Right cardiac atrium (tissue), 5 donors: ENCODE measurements at places on chromosomes 2 and 18. TPM values are rescaled to one million over a fixed set of nuclear protein-coding genes. Genes with fewer than 3 reads are reported as not detected.
A peak's percentile ranks its signal among the peaks of the same experiment; 100 is the strongest.

The PNKD gene
- 69.3 TPM for total RNA-seq

The TUBA3E gene
- total RNA-seq = 5.7 TPM

The SCN2A gene
- 0.19 TPM for total RNA-seq

The NEDD4L gene
- total RNA-seq = 74.0 TPM

The FAP gene
- total RNA-seq = 0.97 TPM

The GALNT13 gene
- total RNA-seq = 4.1 TPM

The MEP1B gene
- not detected for total RNA-seq

DNA sequence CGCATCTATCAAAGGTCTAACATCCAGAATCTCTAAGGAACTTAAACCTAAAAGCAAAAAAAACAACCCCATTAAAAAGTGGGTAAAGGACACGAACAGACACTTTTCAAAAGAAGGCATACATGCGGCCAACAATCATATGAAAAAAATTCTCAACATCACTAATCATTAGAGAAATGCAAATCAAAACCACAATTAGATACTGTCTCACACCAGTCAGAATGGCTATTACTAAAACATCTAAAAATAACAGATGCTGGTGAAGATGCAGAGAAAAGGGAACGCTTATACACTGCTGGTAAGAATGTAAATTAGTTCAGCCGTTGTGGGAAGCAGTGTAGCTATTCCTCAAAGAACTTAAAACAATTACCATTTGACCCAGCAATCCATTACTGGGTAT, 38.0 kb downstream of the PPP3R1 start:
- no peak for DNase-seq

DNA sequence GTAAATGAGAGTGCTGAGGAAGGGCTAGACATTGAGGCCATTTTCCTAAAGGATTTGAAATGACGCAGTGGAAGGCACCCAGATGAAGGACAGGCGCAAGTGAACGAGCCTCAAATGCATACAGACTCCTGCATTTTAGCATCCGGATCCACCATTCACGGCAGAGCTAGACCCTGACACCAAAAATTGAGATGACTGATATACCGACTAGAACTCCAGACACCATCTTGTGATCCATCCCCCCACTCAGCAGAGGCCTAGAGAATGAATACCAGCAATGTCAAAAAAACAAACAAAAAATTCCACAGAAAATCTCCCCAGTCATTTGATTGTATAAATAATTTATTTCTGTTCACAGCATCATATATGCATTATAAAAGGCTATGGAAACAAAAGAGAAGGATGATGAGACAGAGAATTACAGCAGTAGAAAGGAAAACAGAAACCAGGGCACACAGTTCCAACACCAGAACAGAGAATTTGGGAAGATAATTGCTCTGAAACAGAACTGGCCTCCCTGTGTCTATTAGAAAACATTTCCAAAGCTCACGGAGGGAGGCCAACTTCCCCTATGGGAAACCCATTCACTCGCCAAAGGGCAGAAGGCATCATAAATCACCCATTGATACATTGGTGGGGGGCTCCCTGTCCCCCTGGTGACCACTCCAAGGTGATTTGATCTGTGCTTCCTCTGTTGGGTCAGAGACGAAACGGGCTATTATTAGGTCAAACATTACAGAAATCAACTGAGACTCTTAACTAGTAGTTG, 4.0 kb downstream of the ARL4C start:
- no peak for DNase-seq

GRCh38 chr2:8517850-8518498, 163.9 kb upstream of the ID2 start:
- no peak for DNase-seq

GRCh38 chr18:75422341-75422910, 5.1 kb downstream of the SMIM21 start:
- no peak for DNase-seq

DNA sequence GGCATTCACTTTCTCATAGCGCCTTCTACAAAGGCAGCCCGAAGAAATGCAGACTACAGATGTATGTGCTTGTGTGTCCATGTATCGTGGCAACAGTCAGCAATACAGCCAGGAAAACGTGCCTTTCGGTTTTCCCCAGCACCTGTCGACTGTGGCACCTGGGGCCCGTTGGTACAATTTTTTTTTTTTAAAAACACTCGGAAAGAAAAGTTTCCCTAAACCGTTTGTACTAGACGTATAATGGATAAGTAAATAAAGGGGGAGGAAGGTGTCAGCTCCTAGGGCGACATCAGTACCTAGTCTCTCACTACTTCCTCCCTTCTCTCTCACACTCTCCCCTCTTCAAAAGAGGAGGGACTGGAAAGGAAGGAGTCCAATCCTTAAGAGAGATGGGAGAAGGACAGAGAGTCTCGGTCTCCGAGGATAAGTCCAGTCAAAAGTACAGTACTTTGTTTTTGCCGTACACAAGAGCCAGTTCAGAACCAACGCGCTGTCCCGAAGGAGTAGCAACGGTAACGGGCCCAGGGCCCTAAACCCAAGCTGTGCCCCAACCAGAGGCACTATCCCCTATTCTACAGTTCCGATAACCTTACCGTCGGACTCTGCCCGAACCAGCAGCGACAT, 759 bp downstream of the PPP4R3B start:
- no peak for DNase-seq

GRCh38 chr2:234879671-234880455, 72.0 kb upstream of the SH3BP4 start:
- DNase-seq = no peak

DNA sequence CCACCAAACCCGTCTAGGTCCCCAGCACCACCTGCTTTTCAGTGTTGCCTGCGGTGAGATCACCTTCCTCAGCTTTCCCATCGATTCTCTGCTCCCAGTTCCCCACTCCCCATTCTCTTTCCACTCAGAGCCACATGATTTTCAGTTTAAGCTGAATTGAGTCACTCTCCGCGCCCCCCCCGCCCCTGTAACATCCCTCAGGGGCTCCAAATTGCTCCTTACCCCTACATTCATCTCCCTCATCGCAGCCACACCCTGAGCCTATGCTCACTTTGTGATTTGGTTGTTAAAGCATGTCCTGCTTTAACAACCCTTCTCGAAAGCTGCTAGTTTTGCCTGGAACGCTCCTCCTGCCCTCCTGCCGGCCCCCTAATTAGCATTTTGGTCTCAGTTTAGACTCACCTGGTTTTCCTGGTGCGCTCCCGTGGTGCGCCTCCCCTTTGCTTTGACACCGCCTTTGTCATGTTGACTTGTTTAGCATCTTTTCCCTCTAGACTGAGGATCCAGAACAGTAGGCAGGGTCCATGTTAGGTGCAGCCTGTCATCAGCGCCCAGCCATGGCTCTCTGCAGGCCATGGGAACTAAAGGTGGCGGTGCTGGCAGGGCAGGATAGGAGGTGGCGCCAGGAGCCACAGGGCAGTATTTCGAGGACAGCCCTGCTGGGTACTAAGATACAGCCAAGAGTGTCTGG, 60.8 kb downstream of the ST3GAL5 start:
- DNase-seq = no peak

DNA sequence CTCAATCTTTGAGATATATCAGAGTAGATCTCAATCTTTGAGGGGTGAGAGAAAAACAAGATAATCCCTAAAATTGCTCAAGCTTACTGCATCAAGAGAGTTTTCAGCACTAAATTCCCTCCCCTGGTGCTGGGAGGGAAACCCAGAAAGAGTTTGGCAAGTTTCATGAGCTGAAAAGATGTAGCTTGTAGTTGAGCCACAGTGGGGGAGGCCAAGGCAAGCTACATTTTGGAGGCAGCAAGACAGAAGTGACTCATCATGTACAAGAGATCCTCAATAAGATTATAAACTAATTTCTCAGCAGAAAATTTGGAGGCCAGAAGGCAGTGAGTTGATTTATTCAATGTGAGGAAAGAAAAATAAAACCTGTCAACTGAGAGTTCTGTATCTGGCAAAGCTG, 308.2 kb downstream of the PIEZO2 start:
- peak; percentile 64 for DNase-seq

DNA sequence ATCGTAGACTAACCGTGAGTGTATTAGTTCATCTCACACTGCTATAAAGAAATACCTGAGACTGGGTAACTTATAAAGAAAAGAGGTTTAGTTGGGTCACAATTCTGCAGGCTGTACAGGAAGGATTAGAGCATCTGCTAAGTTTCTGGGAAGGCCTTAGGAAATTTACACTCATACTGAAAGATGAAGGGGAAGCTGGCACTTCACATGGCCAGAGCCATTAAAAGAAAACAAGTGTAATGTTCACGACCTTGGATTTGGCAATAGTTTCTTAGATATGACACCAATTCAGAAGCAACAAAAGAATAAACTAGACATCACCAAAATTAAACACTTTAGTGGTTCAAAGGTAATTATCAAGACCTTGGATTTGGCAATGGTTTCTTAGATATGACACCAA, 23.8 kb downstream of the ABCB11 start:
- no peak for DNase-seq

- no peak for DNase-seq
Observed at GRCh38 chr18:47108373-47108772, 41.9 kb downstream of the HDHD2 start.

- no peak for DNase-seq
Observed at GRCh38 chr2:187424146-187424545, 23.9 kb downstream of the CALCRL start.

DNA sequence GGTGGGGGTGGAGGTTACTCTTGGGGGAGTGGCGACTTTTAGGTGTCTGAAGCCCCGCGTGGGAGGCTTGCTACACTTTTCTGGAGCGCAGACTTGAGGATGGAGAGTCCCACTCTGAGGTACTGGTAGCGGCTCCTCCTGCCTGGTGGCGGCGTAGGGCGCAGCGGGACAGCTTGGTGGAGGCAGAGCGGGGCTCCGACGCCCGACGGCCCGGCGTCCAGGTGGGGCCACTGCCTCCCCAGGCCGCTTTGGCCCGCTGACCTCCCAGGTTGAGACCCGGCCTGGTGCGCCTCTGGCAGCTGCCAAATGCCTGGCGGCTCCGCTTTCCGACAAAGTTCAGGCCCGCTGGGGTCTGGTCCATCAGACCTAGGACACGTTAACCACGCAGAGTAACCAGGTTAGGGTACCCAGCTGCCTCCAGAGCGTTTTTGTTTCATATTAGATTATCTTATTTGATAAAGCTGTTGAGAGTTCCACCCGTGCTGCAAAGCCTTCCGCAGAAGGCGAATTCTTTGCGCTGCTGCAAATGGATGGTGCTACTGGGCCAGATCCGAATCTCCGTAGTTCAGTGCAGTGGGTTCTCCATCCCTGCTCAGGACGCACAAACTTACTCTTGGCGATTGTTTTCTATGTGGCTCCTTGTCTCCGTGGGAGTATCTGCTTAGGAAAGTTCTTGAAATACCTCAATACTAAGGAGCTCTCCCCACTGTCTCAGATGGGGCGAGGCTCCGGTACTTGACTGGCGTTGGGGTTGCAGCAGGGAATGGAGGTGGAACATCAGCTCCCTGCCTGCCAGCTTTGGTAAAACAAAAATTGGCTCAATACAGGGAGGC, 405.9 kb downstream of the XIRP2 start:
- peak; percentile 47 for DNase-seq

DNA sequence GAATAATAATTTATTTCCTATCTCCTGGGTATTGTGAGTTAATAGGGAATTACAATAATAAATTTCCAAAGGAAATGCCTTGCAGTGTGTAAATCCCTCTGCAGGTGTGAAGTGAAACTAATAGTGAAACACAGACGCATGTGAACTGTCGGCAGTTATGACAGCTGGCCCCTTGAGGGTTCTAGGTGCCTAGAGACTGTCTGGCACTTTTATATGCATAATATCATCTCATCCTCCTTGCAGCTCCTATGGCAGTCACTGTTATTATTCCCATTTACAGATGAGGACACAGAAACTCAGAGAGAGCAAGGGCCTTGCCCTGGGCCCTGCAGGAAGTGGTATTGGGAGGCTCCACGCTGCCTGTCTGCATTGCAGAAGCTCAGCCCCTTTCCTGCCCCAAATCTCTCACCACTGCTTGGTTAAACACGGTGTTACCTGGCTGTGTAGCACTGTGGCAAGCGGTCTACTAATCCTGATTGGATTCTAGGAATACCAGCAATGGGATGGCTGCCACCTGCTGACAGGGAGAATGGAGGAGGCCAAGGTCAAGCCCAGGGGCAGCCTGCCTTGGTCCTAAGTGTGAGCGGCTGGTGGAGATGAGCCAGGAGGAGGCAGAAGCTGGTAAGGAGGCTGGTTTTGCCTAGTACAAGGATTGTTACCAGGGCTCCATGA, 32.8 kb upstream of the ACKR3 start:
- peak; percentile 43 for DNase-seq

GRCh38 chr18:42784632-42785031, 330.9 kb downstream of the RIT2 start:
- DNase-seq = no peak

DNA sequence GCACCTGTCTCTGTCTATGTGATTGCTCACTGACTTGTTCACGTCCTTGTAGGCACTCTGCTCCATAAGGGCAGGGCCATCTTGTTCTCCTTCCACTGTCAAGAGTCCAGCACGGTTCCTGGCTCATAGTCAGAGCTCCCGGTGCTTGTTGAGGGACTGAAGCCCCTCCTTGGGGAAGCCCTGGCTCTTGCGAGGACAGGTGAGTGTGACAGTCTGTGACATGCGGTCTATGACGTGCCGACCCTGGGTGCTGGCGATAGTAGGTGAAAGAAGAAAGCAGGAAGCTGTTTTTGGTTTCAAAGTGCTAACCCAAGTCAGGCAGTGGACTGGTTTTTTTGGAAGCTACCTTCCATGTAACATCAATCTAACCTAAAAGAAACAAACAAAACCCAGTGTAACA, 18.8 kb downstream of the TSHZ1 start:
- no peak for DNase-seq

DNA sequence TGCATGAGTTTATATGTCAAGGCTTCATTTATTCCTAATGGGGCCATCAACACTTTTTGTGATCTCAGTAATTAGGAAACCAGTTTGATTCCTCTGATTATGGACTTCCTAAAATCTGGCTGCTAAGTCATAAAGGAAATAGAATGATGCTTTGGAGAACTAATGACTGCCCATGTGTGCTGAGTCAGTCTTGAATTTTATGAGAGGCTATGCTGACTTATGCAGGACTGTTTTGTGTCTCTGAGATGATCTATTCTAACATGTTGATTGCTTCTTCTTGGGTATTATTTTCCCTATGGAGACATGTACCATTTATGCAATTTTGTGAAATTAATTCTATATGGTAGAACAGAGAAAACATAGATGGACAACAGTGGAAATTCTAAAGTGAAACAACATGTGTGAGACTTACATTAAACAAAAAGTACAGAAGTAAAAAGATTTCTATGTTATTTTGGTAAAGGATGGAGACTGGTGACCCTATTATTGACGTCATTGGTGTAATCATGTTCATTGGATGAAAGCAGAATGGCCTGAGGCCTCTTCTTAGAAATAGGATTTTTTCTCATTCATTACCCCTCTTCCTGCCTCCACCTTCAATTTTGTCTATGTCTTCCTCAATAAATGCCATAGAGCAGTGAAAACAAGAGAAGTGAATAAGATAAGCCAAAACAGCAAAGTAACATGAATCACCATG, 1658.2 kb upstream of the PIK3C3 start:
- DNase-seq = no peak

GRCh38 chr18:48300463-48300961, 108.7 kb downstream of the ZBTB7C start:
- peak; percentile 64 for DNase-seq
